RPMI7951 (cell line): ENCODE measurements at places on chromosomes 13 and 19.

- no peak for DNase-seq
Measured at GRCh38 chr19:34300962-34301361, 46.6 kb downstream of the GARRE1 start.

- no peak for DNase-seq
Measured at GRCh38 chr19:52716522-52716921, 18.3 kb downstream of the ZNF611 start.

DNA sequence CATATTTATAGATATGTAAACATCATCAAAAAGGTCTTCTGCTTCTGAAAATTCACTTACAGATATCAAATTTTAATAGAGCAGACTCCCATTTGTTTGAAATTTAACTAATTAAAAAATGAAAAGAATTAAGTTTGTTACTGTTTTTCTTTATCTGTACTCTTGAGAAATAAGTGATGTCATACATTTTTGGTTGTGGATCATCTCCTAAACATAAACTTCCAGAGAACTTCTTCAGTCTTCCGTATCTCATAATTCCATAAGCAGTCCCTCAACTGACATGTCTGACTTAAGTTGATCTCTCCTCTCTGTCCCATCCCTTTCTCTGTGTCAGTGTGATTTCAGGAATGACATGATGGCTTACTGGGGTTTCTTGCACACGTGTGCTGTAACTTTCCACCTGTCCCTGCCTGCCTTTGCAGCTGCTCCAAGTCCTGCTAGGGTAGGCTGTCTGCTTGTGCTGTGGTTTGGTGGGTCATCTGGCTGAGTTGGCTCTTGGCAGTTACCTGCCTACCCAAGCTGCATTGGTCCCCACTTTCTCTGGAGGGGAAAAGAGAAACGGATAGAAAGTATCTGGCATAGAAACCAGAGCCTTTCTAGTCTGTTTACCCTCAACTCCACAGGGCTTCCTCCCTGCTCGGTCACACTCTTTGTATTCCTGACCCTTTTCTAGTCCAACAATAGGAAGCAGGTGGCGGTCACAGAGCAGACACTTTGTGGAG, 127.1 kb downstream of the GGACT start:
- DNase-seq, result no peak

GRCh38 chr13:51997641-51998330, 13.5 kb downstream of the ATP7B start:
- no peak for DNase-seq

DNA sequence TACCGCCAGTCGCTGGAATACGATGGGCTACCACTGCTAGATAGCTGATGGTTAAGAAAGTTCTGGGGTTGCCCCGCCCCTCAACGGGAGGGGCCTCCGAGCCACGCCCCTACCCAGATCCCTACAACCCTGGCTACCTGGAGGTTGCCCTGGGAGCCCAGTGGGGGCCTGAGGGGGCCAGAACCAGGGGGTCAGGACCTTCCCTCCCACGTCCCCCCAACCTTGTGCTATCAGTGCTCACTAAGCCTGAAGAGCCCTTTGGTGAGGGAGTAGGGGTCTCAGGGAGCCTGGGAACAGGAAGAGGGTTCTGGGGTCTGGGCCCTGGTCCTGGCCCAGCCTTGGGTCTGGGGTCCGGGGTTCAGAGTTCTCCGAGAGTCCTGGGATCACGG, 8.9 kb downstream of the OCEL1 start:
- peak; percentile 49 for DNase-seq

- DNase-seq, result no peak
Measured at GRCh38 chr13:95955719-95956118, 97.5 kb downstream of the UGGT2 start.

DNA sequence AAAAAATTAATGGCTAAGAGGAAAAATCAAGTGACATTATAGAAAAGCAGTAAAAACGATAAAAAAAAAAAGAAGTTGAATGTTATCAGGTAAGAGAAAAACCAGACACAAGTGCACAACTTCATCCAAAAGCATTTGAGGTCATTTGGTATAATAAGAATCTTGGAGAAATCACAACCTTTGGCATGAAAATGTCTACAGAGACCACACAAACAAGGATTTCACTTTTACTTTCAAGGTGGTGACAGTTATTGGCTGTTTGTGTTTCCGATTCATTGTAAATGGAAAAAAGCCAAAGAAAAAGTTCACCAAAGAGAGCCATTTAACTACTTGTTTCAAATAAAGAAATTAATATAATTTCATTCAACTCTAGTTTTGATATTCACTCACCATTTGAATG, 1193.5 kb downstream of the PCDH9 start:
- no peak for DNase-seq
